HS-27A (cell line): ENCODE measurements at places on chromosomes 7 and 10.

GRCh38 chr10:11145495-11145855 is 127.8 kb downstream of the CELF2 start:
- DNase-seq, result no peak

GRCh38 chr7:158646766-158647474 is 57.7 kb downstream of the NCAPG2 start:
- DNase-seq, result no peak

DNA sequence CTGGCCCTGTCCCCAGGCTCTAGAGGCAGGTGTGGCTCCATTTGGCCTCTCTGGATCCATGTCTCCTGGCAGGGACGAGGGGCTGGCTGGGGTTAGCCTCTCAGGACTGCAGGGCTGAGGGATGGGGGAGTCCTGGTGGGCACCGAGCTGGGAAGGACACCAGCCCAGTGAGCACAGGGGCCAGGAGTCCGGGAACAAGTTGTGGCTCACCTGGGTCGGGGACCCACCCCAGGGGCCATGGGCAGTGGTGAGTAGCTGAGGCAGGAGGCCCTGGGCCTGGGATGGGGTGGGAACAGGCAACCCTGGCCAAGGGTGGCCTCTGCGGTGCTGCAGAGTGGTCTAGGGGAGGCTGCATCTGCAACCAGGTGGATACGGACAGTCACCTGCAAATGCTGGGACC is 24.1 kb downstream of the ANTXRL start:
- no peak for DNase-seq

GRCh38 chr10:5958077-5958476 is 19.3 kb downstream of the IL15RA start:
- DNase-seq, result no peak

DNA sequence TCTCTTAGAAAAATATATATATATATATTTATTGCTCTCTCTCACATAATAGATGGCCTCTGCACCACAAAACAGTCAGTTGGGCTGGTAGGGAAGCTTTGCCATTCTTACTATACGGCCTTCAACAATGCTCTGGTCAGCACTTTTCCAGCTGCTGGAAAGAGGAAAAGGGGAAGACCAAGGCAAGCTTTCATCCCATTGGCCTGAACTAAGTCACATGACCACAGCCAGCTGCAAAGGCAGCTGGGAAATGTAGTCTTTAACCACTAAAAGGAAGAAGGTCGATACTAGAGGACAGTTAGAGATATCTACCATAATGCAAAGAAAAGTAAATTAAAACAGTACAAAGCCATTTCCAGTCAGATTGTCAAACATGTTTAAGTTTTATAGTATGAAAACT is 58.4 kb upstream of the MACROH2A2 start:
- DNase-seq, result no peak

GRCh38 chr7:18724318-18724717 is 228.8 kb downstream of the HDAC9 start:
- no peak for DNase-seq

GRCh38 chr7:43937444-43937843 is 11.2 kb downstream of the UBE2D4 start:
- DNase-seq, result no peak
